ENCODE measurements at places on chromosomes 1 and 21.

DNA sequence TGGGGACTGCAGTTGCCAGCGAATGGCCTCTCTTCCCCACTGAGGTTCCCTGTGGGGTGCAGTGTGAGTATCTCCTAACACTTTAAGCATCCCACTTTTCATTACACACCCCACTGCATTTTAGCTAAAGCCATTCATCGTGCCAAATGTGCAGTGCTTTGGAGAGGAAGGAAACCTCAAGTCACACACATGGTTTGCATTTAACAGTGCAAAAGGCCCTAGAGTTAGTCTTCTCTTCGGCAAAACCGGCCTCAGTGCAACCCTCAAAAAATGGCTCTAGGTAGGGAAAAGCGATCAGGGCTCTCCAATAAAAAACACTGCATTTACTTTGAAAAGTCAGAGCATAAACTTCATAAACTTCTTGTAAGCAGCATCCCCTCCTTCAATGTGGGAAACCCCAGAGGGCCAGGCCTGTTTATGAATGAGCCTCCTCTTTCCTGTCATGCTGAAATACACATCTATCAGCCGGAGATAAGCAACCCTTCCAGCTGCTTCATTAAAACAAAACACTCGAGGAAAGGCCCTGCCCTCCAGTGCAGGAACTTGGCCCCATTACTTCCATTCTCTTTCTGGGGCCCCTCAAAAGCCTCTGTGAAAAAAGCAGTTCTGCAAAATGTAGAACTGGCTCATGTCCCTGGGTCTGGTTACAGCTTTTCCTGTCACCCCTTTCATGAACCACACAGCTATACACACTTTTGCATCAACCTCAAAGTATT lies 184.0 kb downstream of the CDC7 start:
- DNase-seq = no peak

GRCh38 chr1:11654939-11655808 lies 497 bp downstream of the FBXO44 start:
- no peak for DNase-seq

DNA sequence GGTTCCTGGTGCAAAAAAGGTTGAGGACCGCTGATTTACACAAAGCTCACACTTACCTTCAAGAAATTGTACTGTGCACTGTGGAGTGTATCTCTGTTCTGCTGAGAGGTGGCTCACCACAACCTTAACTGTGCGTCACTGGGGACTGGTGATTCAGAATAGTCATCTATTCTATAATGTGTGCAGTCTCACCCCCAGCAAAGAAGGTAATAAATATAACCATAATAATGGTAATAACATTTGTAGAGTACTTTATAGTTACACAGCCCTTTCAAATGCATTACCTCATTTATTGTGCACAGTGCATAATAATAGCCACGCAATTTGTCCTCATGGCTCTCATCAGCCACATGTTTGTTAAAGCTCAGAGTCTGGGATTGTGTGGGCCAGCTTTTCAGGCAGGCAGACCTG lies 59.4 kb upstream of the DUSP10 start:
- no peak for DNase-seq

DNA sequence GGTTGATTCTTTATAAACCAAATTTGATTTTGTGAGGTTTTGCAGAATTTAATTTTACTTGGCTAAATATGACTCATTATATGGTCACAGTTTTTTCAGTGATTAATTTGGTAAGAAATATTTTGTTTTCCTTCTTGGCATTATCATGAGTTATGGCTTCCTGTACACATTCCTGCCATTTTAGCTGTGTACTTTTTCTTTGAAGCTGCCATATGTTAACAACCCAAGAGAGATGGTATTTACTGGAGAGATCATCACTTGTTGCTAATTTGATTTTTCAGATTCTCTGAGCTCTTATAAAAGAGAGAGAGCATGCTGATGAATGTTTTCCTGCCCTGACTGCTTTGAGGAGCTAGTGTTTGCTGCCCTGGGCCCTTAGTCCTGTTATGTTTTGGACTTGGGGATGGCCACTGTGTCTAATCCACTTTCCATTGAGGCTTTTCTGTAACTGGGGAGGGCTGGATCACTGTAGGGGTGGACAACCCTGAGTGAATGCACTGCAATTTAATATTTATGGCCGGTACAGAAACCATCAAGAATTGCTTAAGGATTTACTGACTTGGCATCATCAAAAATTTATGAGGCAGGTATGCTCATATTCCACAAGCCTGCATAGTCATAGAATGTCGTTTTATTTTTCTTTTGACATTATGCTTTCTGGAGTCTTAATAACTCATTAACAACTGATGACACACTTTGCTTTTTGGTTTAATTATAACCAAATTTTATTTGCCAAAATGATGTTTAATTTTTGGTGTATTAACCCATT lies 200.9 kb downstream of the DISC1 start:
- DNase-seq = no peak

DNA sequence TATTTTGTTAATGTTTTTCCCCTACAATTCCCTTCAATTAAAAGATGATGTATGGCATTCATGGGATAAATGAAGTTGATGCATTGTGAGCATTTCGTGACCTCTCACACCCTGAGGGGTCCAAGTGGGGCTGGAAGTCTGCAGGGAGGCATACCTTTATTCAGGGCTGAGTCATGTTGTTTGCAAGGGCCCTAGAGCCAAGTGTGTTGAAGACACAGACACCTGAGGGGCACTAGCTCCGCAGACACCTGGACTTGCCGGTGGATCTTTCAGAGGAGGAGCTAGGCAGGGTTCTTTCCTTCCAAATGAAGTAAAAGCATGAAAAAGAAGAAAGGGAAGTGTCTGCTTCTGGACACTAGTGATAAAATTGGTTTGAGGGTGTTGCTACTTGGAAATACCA lies 57.0 kb upstream of the RGS7 start:
- no peak for DNase-seq

DNA sequence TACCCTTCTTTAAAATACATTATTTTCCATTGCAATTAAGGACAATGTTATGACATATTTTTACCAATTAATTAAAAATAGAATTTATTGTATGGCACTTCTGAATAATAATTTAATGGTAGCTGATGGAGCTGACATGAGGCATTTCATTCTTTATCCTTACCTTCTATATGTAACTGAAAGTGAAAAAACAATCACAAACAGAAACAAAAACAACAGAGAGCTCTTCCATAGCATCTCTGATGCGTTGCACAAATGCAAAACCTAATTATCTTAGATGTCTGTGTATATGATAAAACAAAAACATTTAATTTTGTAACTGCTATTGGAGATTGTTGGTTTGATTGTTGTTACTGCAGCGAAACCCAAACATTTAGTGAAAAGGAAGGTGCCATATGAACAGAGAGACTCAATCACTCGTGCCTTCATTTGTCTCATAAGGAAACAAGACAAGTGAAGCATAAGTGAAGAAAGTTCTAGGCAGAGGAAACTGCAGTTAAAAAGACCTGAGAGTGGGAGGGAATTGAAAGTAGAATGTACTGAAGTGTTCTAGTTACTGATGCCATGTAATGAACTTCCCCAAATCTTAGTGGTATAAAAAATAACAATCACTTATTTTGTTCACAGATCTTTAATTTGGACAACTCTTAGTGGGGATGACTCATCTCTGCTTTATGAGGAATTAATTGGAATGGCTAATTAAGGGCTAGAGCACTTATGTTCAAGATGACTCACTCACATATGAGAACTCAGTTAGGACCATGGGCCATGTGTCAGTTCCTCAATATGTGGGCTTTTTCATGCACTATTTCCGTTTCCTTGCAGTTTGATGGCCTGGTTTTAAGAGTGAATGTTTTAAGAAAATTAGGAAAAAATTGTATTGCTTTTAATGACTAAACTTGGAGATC lies 245.0 kb upstream of the OLFM3 start:
- DNase-seq = no peak

DNA sequence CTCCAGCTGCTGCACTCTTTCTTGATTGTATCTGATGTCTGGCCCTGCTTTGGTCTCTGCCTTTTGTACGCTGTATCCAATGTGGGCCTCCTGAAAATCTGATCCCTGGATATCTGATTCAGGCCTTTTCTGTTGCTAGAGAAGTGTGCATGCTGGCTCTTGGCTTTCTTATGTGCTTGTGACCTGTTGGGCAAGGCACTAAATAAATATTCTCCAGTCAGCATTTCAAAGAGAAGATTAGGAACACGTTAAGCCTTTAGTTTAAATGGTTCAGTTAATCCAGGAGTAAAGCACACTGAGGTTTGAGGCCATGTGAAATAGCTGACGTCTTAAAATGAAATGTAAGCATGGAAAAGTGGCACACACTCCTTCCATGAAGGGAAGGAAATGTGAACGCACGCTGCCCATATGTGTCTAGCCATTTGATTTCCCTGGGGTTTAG lies 9.3 kb upstream of the F3 start:
- no peak for DNase-seq

GRCh38 chr1:94753171-94753972 lies 66.8 kb upstream of the SLC44A3 start:
- DNase-seq = no peak

GRCh38 chr21:38365521-38365920 lies 108.7 kb downstream of the KCNJ15 start:
- no peak for DNase-seq

- no peak for DNase-seq
Observed at GRCh38 chr1:59804301-59804700, 10.4 kb upstream of the HOOK1 start.

DNA sequence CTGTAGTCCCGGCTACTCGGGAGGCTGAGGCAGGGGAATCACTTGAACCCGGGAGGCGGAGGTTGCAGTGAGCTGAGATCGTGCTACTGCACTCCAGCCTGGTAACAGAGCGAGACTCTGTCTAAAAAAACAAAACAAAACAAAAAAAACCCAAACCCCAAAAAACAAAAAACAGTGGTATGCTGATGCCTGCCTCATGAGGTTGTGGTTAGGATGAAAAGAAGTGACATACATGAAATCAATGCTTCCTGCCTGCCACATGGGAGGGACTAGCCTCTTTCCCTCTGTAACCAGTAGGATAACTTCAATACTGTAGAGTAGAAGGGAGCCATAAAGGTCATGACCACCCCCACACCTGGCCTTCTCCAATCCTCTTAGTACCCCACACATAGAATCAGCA lies 55.2 kb downstream of the TENT5C start:
- DNase-seq = peak; percentile 33

- no peak for DNase-seq
Observed at GRCh38 chr1:39671433-39671792, 494 bp downstream of the NT5C1A start.

GRCh38 chr1:71836904-71837303 lies 445.4 kb downstream of the NEGR1 start:
- DNase-seq = no peak

GRCh38 chr1:2098839-2099785 lies 48.9 kb downstream of the PRKCZ start:
- DNase-seq = no peak

DNA sequence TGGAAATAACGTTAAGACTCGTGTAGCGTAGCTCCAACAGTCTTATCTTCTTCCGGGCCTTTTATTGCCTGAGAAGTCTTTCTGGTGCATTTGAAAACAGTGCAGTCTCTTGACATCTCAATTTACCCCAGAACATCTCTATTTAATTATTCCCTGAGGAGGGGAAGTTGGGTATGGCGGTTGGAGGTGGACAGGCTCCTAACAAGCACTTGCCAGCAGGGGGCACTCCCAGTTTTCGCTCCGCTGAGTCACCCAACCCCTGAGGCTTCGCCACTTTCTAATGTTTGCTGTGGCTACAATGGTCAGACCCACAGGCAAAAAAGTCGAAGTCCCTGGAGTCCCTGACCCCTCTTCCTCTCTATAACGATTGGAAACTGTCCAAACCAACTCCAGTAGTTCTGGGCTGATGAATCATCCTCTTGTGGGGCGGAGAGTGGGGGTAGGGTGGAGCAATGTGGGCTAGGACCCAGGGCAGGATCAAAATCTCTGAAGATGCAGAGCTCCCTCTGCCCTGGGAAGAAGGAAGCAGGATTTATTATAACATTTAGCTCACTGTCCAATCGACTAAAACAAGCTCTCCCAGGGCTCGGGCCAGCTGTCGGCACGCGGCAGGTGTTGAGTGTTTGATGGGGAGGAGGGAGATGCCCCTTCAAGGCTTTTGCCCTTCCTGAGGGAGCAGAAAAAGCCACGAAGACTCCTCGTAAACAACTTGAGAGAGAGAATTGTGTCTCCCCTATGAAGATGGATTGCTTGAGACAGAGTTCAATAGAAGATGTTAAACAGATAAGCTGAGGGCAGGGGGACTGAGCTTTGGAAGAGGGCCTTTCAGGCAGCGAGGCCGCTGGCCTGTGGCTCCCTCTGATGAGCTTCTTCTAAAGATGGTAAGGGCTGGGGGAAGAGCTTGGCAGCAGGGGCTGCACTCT lies 85.7 kb downstream of the BRINP2 start:
- DNase-seq = no peak

DNA sequence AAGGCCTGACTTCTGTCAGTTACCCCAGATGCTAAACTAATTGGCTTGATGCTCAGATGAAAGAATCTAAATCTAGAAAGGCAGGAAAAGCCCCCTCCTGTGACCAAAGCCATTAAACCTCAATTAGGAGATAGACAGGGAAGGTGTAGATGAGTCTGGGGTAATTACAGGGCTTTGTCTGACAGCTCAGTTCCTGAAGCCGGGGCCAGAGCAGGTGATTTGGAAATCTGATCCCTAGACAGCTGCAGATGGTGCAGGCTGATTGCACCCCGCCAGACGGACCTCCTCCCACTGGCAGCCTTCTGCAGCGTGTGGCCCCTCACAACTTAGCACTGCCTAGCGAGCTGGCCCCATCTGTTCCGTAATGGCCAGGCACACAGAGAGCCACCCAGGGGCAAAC lies 395.1 kb downstream of the HLX start:
- no peak for DNase-seq

GRCh38 chr21:30482130-30482529 lies 2.0 kb upstream of the KRTAP19-1 start:
- DNase-seq = no peak

GRCh38 chr1:2279817-2280216 lies 51.7 kb downstream of the SKI start:
- DNase-seq = no peak

- peak; percentile 34 for DNase-seq
Observed at GRCh38 chr21:43733529-43734071, 14.7 kb downstream of the PDXK start.

DNA sequence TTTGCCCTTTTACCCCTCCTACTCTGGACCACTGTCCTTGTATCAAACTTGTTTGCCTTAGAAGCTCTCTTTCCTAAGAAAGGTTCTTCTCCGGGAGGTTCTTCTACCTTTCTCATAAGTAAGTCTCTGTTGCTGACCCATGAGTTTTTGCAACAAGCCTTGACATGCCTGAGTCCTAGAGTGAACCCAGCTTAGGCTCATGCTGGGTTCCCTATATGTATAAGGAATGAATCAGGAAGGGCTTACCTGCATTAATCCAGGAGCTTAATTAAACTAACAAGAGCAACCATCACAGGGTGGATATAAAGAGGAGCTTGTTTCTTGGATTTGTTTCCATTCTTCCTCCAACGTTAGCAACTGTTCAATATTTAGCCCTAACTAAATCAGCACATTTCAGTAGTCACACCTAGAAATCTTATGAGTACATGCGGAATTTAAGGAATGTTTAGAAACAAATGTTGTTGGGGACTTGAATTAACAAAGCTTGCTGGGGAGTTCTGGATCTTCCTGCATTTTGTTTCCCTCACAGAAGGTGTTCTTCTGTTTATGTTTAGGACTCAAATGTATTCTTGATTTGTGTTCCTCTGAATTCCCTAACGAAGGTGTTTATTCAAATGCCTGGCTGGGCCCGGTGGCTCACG lies 64.3 kb upstream of the RAB3GAP2 start:
- no peak for DNase-seq
